ENCODE measurements at places on chromosomes 12 and 14.
A peak's percentile ranks its signal among the peaks of the same experiment; 100 is the strongest.

DNA sequence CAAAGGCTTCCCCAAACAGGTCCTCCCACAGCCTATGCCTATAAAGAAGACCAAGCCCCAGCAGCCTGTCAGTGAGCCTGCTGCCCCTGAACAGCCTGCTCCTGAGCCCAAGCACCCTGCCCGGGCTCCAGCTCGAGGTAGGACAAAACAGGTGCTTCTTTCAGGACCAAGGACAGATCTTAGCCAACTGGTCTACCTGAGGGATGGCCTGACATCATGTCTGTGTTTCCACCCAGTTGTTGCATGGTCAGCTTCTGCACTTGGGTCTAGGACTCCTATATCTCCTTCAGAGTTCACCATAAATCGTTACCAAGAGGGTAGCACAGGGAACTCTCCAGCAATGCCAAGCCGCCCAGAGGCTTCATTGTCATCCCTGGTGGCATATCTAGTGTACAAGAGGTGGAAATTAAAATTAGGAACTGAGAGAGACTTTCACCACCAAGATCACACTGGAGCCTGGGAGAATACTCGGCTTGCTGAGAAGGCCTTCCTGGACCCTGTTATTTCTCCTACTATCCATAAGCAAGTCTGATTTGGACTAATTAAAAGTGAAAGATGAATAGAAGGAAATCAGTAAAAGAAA is 38.2 kb upstream of the OAS1 start:
- DNase-seq, result no peak

DNA sequence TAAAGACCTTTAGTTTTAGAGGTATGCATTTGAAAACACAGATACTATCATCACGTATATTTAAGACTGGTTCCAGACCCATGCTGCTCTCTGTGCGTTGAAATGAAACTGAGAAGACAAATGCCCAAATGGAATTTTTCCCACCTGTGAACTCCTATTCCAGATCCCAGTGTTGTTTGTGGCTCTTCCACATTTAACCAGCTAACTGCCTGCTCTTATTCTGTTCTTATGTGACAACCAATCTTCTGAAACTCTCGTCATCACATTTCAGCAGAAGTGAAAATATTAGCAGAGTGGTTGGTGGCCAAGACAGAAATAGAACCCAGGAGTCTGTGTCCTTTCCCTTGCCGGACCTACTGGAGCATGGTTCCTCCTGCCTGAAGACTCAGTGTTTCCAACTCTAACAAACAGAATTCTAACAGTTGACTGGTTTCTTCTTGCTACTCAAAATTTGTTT is 460.2 kb downstream of the RAD51B start:
- DNase-seq, result no peak

GRCh38 chr12:124236625-124237031 is 58.3 kb upstream of the RFLNA start:
- no peak for DNase-seq

DNA sequence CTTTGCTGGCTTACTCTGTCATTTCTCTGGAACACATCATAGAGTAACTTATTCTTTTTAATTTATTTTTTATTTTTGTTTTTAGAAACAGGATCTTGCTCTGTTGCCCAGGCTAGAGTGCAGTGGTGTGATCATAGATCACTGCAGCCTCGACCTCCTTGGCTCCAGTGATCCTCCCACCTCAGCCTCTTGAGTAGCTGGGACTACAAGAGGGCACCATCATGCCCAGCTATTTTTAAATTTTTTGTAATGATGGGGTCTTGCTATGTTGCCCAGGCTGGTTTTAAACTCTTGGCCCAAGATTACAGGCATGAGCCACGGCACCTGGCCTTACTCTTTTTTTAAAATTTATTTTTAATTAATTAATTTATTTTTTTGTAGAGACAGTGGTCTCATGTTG is 32.2 kb upstream of the RD3L start:
- DNase-seq, result no peak

DNA sequence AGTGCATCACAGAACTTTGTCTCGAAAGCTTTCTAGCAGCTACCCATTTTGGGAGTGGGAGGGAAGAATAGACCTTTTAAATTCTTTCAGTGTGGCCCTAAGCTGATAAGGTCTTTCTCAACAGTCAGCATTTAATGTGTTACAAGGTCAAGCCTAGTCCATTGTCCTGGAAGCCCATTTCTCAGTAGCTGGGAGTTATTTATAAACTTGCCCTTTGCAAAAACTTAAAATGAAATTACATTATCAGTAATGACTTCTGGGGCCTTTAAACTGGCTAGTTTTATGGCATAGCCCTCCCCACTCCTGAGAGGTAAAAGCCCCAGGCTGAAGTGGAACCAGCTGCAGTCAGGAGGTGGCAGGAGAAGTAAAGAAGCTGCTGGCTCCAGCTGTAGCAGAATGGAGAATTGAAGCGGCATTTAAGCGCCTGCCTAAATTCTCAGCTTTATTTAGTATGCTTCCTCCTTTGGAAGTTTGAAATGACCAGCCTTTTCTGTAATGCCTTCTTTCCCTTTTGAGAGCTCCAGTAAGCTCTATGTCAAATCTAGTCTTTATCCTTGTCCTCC is 12.4 kb downstream of the COPZ1 start:
- DNase-seq, result no peak

- no peak for DNase-seq
Measured at GRCh38 chr14:96874127-96874526, 76.9 kb downstream of the VRK1 start.

GRCh38 chr12:19641235-19642080 is 202.2 kb downstream of the AEBP2 start:
- DNase-seq, result no peak

GRCh38 chr14:84468153-84468552 is 1061.8 kb upstream of the FLRT2 start:
- DNase-seq, result no peak

GRCh38 chr12:103705927-103706326 is 118.9 kb downstream of the STAB2 start:
- DNase-seq, result no peak

DNA sequence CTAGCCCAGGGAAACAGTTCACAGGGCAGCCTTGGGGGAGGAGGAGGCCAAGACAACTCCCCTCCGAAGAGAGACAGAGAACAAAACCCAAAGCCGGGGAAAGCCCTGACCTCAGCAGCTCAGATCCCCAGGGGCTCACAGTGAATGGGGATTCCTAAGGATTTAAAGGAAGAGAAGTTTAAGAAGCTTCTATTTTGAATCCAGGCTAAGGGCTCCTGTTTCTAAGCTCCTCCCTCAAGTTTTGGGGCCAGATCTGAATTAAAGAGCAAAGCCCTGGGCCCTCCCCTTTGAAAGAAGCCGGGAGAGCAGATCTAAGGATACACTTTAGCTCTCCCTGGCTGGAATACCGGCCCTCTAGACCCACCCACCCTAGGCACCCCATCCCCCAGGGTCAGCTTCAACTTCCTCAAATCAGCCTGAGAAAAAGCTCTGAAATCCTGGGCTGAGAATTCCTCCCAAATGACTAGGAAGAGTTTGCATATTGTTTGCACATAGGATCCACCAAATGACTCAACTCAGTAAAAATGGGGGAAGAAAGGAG is 3.9 kb downstream of the KDM2B start:
- no peak for DNase-seq

- DNase-seq, result no peak
Measured at GRCh38 chr14:41899416-41899815, 292.7 kb downstream of the LRFN5 start.

GRCh38 chr12:4107436-4107878 is 166.1 kb upstream of the CCND2 start:
- DNase-seq, result peak; percentile 30

- DNase-seq, result no peak
Measured at GRCh38 chr12:84508851-84509260, 403.7 kb downstream of the SLC6A15 start.

- DNase-seq, result no peak
Measured at GRCh38 chr14:32491416-32492016, 162.4 kb downstream of the AKAP6 start.

DNA sequence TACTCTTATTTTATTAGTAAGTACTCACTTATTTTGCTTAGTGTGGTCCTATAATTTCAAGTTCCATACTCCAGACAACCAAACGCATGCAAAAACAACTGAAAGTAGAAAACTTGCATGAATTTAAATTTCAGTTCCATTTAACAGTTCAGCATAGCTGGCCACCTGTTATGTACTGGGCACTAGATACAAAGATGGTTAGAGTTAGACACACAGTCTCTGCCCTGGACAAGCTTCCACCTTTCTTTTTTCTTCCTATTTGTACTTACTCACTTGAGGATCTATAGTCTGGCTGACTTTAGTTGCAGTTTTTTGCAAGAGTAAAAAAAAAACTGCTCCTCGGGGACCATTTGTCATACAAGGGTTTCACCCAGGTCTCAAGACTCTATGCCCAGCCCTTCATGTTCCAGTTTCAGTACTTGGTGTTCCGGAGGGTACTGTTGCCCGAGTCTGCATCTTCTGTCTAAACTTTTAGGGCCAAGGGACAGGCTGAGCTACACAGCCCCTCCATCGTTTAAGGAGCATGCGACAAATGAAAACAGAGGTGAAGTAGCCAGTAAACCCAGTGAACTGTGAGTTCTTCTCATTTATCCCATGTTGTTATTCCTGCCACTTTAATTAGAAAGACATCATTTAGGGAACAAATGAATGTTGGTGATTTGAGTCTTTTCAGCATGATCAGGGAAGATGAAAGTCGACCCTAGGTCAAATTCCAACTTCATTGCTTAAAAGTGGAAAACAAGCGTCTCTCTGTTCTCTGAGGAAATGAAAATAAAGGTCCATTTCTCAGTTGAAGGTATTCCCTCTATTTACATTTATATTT is 22.3 kb downstream of the RPGRIP1 start:
- DNase-seq, result no peak

DNA sequence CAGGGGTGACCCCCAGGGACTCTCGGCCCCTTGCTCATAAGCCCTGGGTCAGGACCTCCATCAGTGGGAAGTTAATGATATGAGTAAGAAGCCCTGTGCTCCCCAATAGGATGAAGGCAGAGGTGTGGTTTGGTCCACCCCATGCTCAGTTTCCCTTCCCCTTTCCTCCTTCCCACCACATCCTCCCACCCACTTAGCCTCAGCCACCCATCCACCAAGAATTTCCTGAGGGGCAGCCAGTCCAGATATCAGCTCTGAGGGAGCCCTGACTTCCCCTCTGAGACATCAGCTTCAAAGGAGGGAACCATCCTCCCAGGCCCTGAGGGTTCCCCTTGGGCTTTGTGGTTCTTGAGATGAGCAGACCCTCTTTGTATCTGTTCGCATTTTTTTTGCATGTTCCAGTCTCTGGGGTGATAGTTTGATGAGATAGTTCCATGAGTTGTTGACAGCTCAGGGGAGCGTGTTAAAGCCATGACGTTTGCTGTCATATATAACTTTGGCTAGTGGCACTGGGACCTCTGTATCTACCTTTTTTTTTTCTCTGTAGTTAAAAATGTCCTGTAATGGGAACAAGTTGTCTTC is 71.2 kb downstream of the LGMN start:
- no peak for DNase-seq

GRCh38 chr14:96121660-96122395 is 82.7 kb downstream of the C14orf132 start:
- DNase-seq, result no peak

- DNase-seq, result no peak
Measured at GRCh38 chr12:119940897-119941296, 48.1 kb upstream of the BICDL1 start.

DNA sequence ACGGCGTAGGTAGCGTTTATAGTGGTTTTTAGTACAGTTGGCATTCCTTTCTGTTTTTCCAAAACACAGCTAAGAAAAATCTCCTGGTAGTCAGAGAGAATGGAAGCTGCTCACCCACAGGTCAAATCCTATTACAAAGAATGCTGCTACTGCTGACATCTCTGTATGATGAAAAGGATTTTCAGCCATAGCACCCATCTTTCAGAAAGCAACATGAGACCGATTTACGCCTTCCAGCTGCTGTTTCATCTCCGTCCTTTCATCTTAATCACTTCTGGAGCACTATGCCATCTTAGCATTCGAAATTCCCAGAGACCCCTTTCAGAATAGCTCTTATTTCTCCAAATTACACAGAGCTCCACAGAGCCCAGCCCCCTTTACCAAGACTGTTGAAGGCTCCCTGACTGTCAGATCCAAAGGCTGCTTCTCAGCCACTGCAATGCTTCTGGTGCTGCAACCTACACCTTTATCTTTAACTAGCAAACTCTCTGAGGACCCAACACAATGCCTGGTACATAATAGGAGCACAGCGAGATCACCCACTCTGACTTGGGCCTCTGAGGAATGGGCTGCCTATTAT is 211.8 kb downstream of the NEDD1 start:
- no peak for DNase-seq

GRCh38 chr14:101037021-101037817 is 133.7 kb upstream of the RTL1 start:
- no peak for DNase-seq

DNA sequence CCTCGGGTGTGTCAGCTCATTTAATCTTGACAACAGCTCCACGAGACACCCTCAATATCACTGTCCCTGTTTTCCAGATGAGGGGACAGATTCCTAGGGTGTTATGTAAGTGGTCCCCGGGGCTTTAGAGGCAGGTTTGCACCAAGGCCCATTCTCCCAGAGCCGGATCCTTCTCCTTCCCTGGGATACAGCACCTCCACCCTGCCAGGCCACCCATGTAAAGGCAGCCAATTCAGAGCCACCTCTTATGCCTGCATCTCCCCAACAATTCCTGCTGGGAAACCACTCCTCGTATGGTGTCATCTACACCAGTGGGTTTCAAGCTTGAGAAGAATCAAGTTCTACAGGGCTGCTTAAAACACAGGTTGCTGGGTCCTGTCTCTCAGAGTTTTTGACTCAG is 4.1 kb upstream of the CYP46A1 start:
- no peak for DNase-seq

- DNase-seq, result no peak
Measured at GRCh38 chr12:58443273-58443980, 476.9 kb downstream of the LRIG3 start.

DNA sequence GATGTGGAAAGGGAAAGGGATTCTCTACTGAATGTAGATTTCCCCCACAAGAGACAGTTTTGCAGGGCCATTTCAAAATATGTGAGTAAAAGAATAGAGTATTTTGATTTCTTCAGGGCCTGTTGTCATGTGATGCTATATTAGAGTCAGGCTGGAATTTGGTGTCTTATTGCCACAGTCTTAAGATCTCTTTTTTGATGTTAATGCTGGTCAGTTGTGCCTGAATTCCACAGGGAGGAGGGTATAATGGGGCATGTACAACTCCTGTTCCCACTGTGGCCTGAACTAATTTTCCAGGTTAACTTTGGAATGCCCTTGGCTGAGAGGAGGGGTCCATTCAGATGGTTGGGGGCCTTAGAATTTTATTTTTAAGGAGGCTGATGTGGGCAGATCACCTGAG is 111.0 kb upstream of the MAX start:
- no peak for DNase-seq

- DNase-seq, result no peak
Measured at GRCh38 chr12:63844391-63845341, at the start of gene SRGAP1. TSS of gene SRGAP1 (plus strand) at chr12:63844700. CDS start at chr12:63844817, 117 bp downstream.

DNA sequence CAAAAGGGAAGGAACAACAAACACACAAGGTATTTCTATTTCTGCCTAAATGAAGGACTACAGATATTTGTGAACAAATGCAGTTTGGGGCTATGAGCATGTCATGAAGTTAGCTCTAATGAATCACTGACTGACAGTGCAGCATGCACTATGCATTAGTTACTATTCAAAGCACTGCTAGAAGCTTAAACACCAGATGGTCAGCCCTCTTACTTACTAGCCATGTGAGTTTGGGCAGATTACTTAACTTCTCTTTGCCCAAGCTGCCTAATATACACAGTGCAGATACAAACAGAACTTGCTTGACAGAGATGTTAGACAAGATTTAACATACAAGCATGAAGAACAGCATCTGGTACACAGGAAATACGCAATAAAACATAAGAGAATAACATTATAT is 96.0 kb downstream of the ATXN2 start:
- DNase-seq, result no peak

GRCh38 chr12:59834659-59835474 is 239.0 kb downstream of the SLC16A7 start:
- DNase-seq, result no peak

- DNase-seq, result peak; percentile 69
Measured at GRCh38 chr14:51979088-51979709, 10.1 kb upstream of the RTRAF start.
